ENCODE measurements at places on chromosomes 6 and 20. TPM values are rescaled to one million over a fixed set of nuclear protein-coding genes. Genes with fewer than 3 reads are reported as not detected.
A peak's percentile ranks its signal among the peaks of the same experiment; 100 is the strongest.

MATN4 gene
- 1.5 TPM for total RNA-seq

SUN5 gene
- total RNA-seq: not detected

DNA sequence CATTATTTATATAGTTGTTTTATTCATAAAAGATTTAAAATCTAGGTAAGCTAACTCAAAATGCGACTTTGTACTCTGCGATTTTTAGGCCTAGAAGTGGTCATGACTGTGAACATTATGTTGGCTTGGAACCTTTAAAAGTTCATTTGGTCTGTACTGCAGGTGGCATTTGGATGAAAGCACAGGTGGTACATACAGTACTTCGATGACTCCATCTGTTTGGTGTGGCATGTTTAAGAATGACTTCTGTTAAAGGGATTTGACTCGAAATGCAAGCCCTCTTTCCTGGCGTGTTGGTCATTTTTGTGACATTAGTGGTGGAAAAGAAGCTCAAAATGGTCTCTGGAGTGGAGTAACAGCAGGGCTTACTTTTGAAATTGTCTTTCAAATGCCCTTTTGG is 118.1 kb downstream of the UST start:
- H3K27ac ChIP-seq: no peak overlapping the region
- no peak overlapping the region for H3K4me3 ChIP-seq
- H3K27me3 ChIP-seq: peaks cover 2% of the 10 kb centered on the region
- H3K4me1 ChIP-seq: peaks cover 20% of the 10 kb centered on the region
- DNase-seq: no peak

GRCh38 chr6:117290173-117290846 is 25.0 kb downstream of the VGLL2 start:
- no peak for DNase-seq
- no peak overlapping the region for H3K4me3 ChIP-seq
- no peaks in the 10 kb centered on the region for H3K4me1 ChIP-seq
- no peaks in the 10 kb centered on the region for H3K36me3 ChIP-seq

DNA sequence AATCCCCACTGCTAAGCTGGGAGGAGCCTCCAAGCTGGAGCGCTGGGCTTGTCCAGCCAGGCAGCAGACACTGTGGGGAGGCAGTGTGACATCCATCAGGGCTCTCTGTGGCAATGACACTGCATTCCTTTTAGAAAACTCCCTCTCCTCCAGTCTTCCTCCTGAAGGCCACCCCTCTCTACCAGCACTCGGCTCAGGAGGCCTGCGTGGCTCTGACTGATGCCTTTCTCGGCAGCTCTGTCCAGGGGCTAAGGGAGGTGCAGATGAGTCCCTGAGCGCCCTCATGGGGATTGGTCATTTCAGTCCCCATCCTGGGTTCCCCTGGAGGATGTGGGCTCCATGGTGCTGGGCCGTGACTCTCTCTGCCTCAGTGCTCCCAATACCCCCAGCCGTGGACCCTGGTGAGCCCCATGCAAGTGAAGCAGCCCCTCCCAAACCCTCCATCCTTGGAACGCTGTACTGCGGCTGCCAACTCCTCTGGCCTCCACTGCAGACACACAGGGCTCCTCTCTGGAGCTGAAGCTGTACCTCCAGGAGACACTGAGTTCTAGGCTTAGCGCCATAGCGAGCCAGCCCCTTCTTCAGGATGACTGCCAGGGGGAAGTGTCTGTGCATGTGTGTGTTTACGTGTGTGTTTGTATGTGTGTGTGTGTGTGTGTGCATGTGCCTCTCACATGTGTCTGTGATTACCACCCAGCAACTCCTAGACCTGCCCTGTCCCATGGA is 209.6 kb downstream of the ERMARD start:
- no peak overlapping the region for H3K4me3 ChIP-seq
- H3K27me3 ChIP-seq: peaks cover 19% of the 10 kb centered on the region
- no peak overlapping the region for H3K27ac ChIP-seq

GRCh38 chr6:157229713-157230112 is 93.6 kb downstream of the TMEM242 start:
- peaks cover 23% of the 10 kb centered on the region for H3K27me3 ChIP-seq
- no peak for DNase-seq
- no peaks in the 10 kb centered on the region for H3K36me3 ChIP-seq

DNA sequence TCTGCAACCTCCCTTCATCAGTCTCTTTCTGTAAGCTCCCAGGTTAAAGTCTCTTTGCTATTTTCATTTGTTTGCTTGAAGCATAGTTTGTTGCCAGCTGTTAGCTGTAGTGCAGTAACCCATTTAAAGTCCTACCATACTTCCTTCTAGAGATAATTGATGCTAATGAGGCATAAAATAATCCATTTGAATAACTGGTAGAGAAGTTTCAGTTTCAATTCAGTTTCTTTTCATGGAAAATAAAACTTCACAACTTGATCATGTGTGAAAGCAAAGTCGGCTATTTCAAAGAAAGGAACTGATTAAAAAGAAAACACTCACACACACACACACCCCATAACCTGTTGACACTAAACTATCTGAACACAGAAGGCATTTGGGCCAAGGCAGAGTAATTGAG is 68.5 kb upstream of the TENT5A start:
- DNase-seq: no peak
- H3K4me1 ChIP-seq: peaks cover 14% of the 10 kb centered on the region
- H3K36me3 ChIP-seq: no peaks in the 10 kb centered on the region
- H3K27me3 ChIP-seq: peaks cover 8% of the 10 kb centered on the region
- H3K27ac ChIP-seq: peak overlapping the region; percentile 32

- H3K27me3 ChIP-seq: no peaks in the 10 kb centered on the region
- H3K4me1 ChIP-seq: no peaks in the 10 kb centered on the region
- no peak for DNase-seq
- H3K36me3 ChIP-seq: no peaks in the 10 kb centered on the region
- H3K4me3 ChIP-seq: no peak overlapping the region
- H3K27ac ChIP-seq: no peak overlapping the region
Measured at GRCh38 chr20:61531553-61532345, 279.7 kb downstream of the CDH4 start.

GRCh38 chr20:36519944-36520343 is 21.4 kb upstream of the MYL9 start:
- H3K4me1 ChIP-seq: peaks cover 21% of the 10 kb centered on the region
- peaks cover 26% of the 10 kb centered on the region for H3K36me3 ChIP-seq
- DNase-seq: no peak
- no peak overlapping the region for H3K4me3 ChIP-seq
- peak overlapping the region; percentile 67 for H3K27ac ChIP-seq

- peaks cover 52% of the 10 kb centered on the region for H3K36me3 ChIP-seq
- H3K4me3 ChIP-seq: peak overlapping the region; percentile 45
- no peaks in the 10 kb centered on the region for H3K27me3 ChIP-seq
- peak overlapping the region; percentile 94 for H3K27ac ChIP-seq
Measured at GRCh38 chr6:16660157-16660497, 101.1 kb downstream of the ATXN1 start.

DNA sequence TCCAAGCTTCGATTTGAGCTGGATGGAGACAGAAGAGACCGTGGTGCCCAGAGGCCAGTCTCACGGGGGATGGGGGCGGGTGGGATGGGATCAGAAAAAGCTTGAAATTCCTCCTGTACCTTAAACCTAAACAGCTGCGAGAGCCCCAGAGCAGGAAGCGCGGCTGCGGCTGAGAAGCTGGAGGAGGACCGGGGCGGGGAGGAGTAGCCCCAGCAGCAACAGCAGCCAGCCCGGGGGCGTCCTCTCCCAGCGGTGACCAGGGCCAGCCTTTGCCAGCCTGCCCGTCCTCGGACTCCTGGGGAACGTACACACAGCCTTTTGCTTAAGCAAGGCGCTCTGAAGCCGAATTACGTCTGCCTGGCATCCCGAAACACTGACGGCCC is 17.4 kb upstream of the PRDM13 start:
- peak overlapping the region; percentile 78 for H3K4me3 ChIP-seq
- no peaks in the 10 kb centered on the region for H3K36me3 ChIP-seq
- peaks cover 80% of the 10 kb centered on the region for H3K27me3 ChIP-seq
- peaks cover 25% of the 10 kb centered on the region for H3K4me1 ChIP-seq
